ENCODE measurements at places on chromosomes 3 and 15. TPM values are rescaled to one million over a fixed set of nuclear protein-coding genes. Genes with fewer than 3 reads are reported as not detected.

GRCh38 chr3:195062866-195063540 is 208.0 kb downstream of the XXYLT1 start:
- no peak for DNase-seq

DNA sequence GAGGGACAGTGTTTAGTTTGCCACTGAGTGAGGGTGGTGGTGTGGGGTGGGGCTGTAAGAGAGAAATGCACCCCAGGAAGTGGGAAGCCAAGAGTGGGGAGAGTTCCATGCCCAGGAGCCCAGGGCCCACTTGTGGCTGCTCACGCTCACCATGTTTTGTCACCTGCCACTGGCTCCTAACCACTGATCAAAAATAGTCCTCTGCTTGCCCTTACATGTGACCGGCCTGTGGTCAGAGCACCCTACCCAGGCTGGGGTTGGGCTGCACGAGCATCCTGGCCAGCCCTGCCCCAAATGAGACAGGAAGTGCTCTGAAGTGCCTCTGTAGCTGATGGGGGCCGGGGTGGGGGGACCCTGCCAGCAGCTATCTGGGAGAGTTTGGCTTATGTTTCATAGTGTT is 216.3 kb downstream of the RPLP1 start:
- DNase-seq: no peak

- DNase-seq: no peak
These were observed 96.3 kb upstream of the ZBED2 start for GRCh38 chr3:111691293-111691909.

GRCh38 chr3:98809557-98809956 is 46.4 kb downstream of the ST3GAL6 start:
- DNase-seq: no peak

- DNase-seq: no peak
These were observed 984 bp upstream of the SMARCC1 start for GRCh38 chr3:47782446-47783308.

- DNase-seq: no peak
These were observed 41.1 kb downstream of the NGRN start for GRCh38 chr15:90306560-90306959.

DNA sequence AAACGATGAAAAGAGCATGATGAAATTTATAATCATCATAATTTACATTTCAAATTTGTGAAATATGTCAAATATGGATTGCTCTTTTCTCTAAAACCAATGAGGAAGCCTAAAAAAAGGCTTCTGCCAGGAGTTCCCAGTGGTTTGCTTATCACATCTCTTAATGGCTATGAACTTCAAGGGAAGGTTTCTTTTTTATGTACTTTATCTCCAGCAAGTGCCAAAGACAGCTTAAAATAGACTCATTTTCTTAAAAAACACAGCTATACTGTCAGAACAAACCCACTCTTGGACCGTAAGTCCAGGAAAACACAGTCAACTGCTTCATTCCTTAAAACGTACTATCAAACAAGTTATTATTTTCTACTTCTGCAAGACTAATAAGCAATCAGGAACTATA is 80.2 kb downstream of the DLG1 start:
- no peak for DNase-seq

- DNase-seq: no peak
These were observed 219.1 kb upstream of the FEZF2 start for GRCh38 chr3:62592408-62592807.

- DNase-seq: no peak
These were observed 282.1 kb downstream of the RYR3 start for GRCh38 chr15:33592864-33593263.

- no peak for DNase-seq
These were observed 7.1 kb upstream of the SLC6A20 start for GRCh38 chr3:45803252-45803935.

DNA sequence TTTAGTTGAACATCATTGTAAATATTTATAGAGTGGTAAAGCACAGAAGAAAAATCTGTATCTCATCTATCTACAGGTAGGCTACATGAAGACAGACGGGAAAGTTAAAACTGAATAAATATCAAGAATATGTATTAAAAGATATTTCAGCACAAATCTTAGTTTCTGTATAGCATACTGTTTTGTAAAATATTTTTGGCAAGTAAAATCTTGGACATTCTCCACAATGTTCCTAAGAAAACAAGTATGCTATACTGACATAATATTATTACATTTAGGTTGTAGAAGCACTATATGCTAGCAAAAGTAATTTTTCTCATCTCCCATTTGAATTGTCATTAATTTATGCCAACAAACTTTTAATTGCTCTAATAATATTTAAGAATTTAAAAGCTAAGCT is 326.4 kb upstream of the ARL6 start:
- no peak for DNase-seq

GRCh38 chr15:49122541-49123062 is 32.8 kb downstream of the COPS2 start:
- DNase-seq: no peak

DNA sequence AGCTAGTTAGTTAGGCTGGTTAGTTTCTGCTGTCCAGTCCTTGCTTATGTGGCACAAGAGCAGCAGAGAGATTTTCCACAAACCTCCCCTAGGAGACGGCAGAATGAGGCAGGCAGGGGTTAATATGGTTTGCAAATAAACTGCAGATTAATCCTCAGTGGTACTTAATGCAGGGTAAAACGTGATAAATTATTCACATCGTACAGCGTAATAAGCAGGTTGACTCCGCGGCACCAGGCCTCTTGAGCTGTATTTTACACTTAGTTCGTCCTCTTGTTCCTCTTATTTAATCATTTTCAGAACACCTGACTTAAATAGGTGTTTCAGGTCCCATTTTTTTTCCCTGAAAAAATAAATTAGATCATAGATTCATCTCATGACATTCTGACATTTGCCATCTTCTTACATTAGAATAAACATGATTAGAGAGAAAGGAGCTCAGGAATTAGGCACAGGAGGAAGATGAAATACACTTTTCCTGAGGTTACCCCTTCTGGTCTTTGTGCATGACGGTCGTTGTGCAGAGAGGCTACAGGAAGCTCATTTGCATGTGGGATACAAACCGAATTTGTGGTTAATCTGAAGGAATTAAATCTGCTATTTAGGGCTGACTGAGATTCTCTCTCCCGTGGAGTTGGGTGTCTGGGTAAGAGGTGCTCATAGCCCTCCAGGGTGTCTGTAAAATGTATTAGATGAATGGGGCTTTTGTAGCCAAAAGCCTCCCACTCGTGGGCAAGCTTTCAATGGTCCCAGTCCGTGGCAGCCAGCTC is 27.1 kb upstream of the VPS8 start:
- peak; percentile 3 for DNase-seq

DNA sequence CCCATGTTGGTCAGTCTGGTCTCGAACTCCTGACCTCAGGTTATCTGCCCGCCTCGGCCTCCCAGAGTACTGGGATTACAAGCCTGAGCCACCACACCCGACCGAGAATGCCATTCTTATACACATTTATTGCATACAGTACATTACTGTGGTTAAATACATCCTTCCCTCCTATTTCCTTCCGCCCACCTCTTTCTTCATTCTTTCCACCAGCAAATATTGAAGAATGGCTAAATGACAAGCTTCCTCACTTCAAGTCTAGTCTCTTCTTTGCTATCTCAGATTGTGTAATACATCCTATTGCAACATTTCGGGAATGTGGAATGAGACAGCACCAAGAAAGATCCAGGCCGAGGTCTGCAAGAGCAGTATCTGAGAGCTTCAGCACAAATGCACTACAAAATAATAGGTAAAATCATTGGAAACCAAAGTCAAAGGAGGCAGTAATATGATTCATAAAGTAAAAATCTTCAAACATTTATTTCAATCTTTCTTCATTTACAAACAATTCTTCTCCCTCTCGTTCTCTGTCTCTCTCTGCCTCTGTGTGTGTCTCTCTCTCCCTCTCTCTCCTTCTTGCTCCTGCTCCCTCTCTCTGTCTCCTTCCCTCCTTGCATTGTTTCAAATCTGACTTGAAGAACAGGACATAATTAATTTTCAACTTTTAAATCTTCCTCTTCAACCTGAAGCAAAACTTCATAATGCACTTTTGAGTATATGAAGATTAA is 94.7 kb upstream of the TGFBR2 start:
- DNase-seq: no peak

GRCh38 chr3:197425485-197426120 is 127.2 kb upstream of the DLG1 start:
- DNase-seq: no peak

The DNAJC13 gene
- 18.2 TPM for total RNA-seq

The PIGZ gene
- 2.5 TPM for total RNA-seq

The ULK3 gene
- total RNA-seq: 21.6 TPM

The ZWILCH gene
- 2.9 TPM for total RNA-seq

The PCOLCE2 gene
- total RNA-seq: 8.7 TPM

The MCTP2 gene
- total RNA-seq: 3.1 TPM

Measured in right lobe of liver (tissue), 6 donors.